AG09309 (cell line): ENCODE measurements at places on chromosomes 3 and 15.

- no peak for DNase-seq
Observed at GRCh38 chr15:55758580-55758986, 15.6 kb upstream of the PRTG start.

- no peak for DNase-seq
Observed at GRCh38 chr15:73114064-73114463, 61.8 kb downstream of the NEO1 start.

- no peak for DNase-seq
Observed at GRCh38 chr3:116288485-116288884, 156.8 kb downstream of the LSAMP start.

GRCh38 chr15:82647045-82647834, at the start of gene CPEB1:
Gene CPEB1 (minus strand): TSS chr15:82647363. CDS start chr15:82628459, 18,904 bp downstream.
- no peak for DNase-seq

- peak; percentile 60 for DNase-seq
Observed at GRCh38 chr3:25427942-25428788, at the start of gene RARB. Gene RARB (plus strand): TSS chr3:25428263. CDS start chr3:25428732, 469 bp downstream.

DNA sequence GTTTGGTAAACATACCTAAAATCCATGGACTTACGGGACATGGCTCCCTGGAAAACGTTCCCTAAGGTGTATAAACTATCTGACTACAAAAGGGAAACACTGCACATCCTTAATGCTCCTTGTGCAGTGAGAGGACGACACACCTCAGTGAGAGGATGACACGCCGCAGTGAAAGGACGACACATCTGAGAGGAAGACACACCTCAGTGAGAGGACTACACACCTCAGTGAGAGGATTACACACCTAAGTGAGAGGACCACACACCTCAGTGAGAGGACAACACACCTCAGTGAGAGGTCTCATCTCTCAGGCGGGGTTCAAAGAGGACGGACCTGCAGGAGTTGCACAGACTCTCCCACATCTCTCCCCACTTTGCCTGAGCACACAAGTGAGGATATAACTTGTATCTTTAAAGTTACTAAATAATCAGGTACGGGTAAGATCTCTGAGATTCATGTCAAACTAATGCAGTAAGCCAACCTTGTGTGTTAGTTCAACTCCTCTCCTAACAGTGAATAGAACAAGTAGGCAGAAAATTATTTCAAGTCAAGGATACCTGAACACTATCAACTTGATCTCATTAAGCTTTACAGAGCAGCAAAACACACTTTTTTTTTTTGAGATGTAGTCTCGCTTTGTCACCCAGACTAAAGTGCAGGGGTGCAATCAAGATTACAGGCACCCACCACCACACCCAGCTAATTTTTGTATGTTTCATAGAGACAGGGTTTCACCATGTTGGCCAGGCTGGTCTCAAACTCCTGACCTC, 32.1 kb downstream of the HERC2 start:
- DNase-seq, result no peak

- no peak for DNase-seq
Observed at GRCh38 chr3:37591116-37591781, 270.4 kb upstream of the CTDSPL start.

DNA sequence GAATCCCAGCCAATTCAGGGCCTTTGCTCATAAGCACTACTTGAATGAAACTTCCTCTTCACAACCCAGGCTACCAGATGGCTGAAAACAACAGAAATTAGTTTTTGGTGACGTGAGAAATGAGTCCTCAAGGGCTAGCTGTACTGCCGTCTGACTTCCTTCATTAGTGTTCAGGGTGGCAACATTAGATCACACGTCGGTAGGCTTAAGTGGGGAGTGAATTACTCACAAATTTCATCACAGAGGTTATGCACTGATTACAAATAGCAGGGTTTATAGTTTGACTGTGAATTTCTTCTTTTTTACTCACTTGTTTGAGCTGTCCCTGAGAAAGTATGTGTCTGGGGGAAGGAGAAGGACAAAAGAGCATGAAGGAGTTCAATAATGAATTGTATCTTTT, 397.2 kb downstream of the GAP43 start:
- DNase-seq, result no peak

DNA sequence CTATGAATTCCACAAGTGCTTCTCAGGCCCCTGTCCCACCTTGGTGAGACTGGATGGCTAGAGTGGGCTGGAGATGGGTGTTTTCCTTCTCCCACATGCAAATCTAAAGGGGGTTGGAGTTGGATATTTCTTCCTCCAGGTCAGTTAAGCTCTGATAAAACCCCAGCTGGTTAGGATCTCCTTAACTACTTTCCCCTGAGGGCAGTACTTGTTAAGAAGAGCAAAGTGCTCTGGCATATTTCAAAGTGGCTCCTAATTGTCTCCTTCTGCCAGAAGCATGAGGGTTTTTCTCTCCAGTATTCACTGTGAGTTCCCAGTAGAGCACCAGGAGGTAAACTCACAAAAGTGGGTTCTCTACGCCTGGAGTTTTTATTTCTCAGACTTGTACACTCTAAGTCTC, 31.4 kb downstream of the COL6A6 start:
- no peak for DNase-seq
